ENCODE measurements at places on chromosomes 2 and 18.

- DNase-seq: no peak
Observed at GRCh38 chr18:46750626-46751025, 6.2 kb downstream of the ST8SIA5 start.

DNA sequence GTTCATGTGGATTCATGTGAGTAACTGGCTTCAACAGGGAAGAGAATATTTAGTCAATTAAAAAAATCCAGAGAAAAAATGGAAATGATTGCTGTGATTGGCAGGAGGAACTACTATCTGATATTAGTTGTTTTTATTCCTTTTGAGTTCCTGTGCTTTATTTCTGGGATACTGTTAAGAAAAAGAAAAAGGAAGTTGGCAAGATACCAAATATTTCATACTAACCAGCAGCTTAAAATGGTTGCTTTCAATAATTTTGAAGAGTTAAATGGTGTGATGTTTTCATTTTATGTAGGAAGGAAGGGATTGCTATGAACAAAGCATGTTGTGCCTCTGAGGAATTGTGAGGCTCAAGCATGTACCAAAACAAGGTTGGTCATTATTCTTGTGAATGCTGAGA lies 8.1 kb upstream of the MTX2 start:
- DNase-seq: no peak

DNA sequence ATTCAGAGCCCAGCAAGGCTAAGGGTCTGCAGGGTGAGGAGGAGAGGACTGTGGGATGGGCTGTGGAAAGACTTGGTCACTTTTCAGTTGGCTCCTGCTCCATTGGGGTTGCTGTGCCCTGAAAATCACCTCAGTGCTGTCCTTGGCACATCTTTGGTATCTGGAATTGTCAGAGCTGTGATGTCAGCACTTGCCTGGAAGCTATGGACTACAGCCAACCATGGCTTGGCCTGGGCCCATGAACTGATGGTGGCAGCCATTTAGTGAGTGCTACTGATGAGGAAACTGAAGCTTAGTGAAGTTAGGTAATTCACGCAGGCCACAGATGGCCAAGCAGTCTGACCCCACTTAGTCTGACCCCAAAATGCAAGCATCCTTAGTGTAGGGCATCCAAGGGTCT lies 121.8 kb upstream of the SERPINE2 start:
- no peak for DNase-seq

DNA sequence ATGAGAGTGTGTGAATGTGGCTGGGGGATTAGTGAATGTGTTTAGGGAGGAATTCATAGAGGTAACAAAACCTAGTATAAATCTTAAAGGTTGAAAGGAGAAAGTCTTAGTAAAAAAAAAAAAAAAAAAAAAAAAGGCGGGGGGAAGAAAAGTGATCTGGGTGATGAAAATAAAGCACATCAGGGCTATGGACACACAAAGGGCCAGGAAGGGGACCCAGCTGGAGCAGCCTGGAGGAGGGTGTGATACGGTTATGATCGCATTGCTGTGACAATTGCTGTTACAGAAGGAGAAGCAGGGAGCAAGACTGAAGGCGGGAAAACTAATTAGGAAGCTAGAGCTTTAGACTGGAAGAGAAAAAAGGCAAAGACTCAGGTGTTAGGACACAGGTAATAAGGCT lies 85.4 kb downstream of the DLGAP1 start:
- no peak for DNase-seq

DNA sequence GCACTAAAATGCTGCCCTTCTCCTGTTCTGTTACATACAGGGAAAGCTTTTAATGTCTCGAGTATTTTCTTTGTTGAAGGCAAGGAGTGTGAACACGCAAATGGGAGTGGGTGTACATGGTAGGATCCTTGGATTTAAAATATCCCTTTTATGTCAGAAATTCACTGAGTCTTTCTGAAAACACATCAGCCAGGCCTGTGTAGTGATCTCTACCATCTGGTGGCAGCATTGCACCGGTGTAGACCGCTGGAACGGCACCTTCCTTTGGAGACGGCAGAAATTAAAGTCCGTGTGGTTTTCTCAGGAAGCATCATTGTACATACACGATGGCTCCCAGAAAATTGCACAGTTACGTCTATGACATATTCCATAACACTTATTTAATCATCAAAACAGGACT lies 515.8 kb downstream of the GALR1 start:
- DNase-seq: peak; percentile 60

DNA sequence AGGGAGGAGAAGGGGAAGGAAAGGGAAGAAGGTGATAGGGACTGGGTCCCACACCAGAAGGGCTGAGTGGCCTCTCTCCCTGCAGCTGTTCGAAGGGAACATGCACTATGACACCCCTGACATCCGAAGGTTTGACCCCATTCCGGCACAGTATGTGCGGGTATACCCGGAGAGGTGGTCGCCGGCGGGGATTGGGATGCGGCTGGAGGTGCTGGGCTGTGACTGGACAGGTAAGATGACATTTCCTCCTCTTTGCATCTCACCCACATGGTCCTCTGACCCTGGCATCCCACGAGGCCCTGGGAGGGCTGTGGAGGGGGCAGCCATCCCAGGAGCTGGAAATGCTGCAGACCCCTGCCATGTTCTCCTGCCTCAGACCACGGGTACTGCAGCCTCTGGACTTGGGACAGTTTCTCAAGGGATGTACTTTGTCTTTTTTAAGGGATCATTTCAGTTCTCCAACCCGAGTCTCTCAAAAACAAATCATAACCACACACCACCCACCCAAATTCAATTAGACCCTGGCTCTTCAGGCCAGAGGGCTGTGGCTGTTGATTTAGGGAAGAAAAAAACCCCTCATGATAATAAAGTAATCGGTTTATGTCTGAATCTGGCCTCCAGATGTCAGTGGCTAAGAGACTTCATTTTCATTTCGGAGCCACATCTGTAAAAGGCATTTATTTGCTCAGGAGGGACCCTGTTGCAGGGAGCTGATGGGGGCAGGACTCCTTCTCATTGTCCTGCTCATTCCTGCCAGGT lies 63.5 kb downstream of the NRP2 start:
- no peak for DNase-seq

DNA sequence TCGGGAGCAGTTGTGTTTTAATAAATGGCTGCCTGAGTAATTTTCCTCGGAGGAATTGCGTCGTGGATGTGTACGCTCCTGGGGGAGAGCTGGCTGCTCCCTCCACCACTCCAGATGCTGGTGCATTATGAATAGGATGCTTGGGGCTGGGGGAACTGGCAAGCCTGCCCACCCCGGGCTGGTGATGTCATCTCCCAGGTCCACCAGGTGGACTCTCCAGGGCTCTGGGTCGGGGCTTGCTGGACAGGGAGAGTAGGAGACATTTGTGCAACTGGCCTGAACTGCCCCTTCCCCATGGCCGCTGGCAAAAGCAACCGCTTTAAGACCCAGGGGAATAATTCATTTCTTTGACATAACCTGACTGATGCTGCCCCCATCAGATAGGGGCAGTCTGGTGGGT lies 158.7 kb downstream of the KLHL29 start:
- DNase-seq: no peak

- no peak for DNase-seq
Observed at GRCh38 chr2:167826906-167827305, 420.5 kb downstream of the STK39 start.
